Left kidney (tissue), 8 donors: ENCODE measurements at places on chromosomes 2 and 18. TPM values are rescaled to one million over a fixed set of nuclear protein-coding genes. Genes with fewer than 3 reads are reported as not detected.

DNA sequence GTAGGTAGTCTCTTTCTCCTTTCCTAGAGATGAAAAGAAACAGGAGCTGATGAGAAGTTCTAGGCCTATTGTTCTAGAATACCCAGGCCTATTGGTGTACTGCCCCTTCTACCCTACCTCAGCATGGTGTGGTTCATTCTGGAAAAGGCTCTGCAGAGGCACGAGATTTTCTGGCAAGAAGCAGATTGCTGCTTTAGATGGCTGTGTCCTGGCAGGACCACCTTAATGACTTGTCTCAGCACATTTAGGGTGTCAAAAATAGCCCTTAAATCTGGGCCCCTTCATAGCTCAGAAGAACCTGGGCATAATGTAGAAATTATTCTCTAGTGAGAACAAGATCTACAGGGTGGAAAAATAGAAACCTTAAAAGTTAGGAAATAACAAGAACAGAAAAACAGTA is 87.9 kb downstream of the BCL2L11 start:
- DNase-seq: no peak

- no peak for DNase-seq
Measured at GRCh38 chr2:68250196-68250595, 2.1 kb downstream of the PPP3R1 start.

GRCh38 chr18:49178736-49179135 is 228.0 kb upstream of the SMAD7 start:
- no peak for DNase-seq

DNA sequence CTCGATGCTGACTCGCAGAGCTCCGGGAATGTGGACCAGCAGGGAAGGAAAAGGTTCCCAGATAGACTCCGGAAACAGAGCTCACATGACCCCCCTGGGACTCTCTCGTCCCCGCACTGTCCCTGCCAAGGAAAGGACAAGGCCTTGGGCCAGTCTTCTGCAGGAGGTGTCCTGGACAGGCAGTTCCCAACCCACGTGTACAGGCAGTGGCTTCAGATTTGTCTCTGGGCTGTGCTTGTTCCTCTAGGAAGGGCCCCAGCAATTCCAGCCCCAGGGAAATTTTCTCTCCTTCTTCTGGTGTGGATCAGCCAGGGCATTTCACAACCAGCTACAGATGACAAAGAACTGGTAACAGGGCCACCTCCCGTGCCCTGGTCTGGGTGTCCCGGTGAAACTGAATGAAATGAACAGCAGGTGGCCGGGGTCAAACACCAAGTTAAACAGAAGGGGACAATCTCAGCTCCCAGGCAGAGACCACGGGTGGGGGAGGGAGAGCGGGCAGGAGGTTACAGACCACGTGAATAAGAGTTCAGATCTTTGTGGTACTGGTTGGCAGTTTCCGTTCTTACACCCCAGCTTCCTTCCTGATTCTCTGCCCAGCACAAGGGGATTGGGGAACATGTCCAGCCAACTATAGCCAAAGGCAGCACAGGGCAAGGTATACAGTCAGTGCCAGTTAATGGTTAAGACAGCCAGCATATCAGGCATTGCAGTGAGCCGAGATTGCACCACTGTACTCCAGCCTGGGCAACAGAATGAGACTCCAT is 52.2 kb upstream of the CAB39 start:
- no peak for DNase-seq

CACNB4 gene
- polyA plus RNA-seq: 15.5 TPM

- DNase-seq: no peak
Measured at GRCh38 chr2:106338043-106338442, 130.2 kb downstream of the RGPD3 start.

- no peak for DNase-seq
Measured at GRCh38 chr18:79339094-79339908, 56.4 kb upstream of the NFATC1 start.

- no peak for DNase-seq
Measured at GRCh38 chr2:121837591-121837990, 82.1 kb downstream of the TSN start.

DNA sequence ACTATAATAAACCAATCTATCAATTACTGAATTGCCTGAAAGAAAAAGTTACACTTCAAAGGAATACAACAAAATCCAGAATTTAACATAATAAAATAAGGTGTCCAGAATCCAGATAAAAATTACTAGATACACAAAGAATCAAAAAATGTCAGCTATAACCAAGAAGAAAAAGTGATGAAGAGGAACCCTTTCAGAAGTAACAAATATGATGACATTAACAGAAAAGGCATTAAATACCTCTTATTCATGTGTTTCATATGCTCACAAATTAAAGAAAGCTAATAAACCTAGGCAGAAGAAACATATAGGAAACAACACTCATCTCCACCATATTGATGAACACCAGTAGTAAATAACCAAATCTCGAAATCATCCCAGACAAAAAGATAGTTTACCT is 722.8 kb downstream of the ADCYAP1 start:
- DNase-seq: no peak

PKDCC gene
- 363 TPM for polyA plus RNA-seq

- no peak for DNase-seq
Measured at GRCh38 chr2:202337151-202337550, 39.0 kb upstream of the BMPR2 start.

DNA sequence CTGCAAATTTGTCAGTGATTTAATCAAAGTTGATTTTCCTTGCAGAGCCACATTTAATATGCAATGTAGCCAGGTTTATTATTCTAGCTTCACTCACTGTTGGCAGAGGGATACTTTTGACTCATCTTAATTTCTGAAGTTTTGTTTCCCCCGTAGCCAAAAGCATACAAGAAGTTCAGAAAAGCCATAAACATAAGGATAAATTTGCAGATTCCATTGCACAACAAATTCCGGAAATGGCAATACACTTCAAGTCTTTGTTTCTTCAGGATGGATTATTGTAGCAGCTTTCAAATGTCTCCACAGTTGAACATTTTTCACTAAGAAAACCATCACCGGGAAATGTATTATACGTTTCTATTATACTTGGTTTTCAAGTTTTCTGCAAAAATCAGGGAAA is 88.0 kb upstream of the ZCCHC2 start:
- no peak for DNase-seq

DNA sequence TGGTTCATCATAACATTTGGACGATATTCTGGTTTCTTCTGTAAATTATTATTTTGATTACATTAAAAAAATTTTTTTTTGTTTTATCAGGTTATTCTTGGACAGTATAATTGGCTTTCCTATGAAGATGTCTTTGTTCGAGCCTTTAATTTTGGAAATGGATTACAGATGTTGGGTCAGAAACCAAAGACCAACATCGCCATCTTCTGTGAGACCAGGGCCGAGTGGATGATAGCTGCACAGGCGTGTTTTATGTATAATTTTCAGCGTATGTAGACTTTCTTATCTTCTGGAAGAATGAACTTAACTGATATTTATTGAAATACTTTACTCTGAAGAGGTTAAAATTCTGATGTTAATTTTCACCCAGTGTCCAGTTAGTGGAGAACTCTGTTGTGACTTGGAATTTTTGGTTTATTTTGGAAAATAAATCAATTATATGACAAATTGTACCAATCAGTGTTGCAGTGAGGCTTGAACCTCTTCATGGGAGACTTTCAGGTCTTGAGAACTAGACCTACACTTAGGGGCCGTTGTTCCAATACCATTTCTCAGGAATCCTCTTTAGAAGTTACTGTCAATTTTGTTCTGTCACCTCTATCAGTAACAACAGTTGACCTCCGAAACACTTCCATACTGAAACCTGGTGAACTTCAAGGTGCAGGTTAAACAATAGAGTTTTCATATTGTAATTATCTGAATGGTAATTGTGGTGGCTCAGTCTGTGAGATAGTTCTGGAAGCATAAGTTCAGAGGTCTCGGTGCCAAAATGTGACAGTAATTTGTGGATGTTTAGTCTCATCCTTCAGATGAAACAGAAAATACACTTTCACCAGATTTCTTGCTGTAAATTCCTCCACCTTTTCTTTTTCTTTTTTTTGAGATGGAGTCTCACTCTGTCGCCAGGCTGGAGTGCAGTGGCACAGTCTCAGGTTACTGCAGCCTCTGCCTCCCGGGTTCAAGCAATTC is 55.7 kb downstream of the ACSL3 start:
- DNase-seq: no peak

GRCh38 chr2:157875641-157876065 is 477 bp downstream of the ACVR1 start:
- DNase-seq: peak; percentile 46

FAM161A gene
- 32.7 TPM for polyA plus RNA-seq

DNA sequence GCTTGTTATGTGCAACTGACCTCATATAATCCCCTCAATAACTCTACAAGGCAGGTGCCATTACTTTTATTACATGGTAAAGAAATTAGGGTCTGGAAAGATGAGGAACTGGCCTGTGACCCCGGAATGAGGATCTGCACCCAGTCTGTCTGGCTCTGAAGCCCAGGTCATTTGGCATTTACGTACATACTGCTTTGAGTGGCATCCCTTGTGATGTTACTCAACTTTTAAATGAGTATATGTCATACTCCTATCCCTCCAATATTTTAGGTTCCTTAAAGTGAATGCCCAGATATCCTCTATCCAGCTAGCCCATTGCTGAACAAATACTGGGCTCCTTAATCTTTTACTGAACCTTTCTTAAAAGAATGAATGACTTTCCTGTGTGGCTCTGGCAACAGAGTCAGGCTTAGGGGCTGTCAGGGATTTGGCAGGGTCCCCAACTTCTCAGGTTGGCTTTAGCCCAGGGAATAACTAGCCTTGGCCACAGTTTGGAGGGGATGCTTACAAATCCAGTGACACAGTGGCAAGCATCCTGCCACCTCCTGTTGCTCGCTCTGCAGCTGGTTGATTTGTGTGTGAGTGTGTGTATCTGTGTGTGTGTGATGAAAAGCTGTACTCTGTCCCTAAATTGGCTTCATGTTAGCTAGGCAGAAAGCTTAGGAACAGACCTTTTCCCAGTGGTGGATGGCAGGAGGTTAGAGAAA is 3.4 kb upstream of the CXCR4 start:
- DNase-seq: no peak

DNA sequence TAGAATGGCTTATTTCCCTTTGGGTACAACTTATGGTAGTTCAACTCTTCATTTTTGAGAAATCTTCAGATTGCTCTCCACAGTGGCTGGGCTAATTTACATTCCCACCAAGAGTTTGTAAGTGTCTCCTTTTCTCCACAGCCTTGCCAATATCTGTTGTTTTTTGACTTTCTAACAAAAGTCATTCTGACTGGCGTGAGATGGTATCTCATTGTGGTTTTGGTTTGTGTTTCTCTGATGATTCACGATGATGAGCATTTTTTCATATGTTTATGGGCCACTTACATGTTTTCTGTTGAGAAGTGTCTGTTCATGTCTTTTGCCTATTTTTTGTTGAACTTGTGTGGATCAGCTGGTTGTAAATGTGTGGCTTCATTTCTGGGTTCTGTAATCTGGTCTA is 871.0 kb downstream of the EPHA4 start:
- DNase-seq: no peak

DNA sequence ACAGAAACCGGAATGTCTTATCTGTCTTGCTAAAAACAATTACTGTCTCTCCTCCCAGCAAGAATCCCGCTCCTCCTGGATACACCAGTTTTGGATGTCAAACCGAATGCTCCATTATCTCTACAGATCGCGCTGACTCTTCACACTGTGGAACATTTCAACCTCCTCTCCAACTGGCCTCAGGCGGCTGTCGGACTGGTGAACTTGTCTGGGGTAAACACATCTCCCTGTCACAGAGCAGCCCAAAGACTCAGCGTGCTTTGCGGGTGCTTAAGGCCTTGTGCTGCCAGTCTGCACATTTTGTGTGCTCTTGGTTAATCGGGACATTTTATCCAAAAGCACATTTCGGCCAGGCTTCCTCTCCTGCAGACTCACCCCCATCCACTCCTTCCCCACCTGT is 173.1 kb downstream of the ICOS start:
- DNase-seq: no peak

- no peak for DNase-seq
Measured at GRCh38 chr2:46340740-46341420, 43.7 kb downstream of the EPAS1 start.

LRP1B gene
- polyA plus RNA-seq: 1.1 TPM

DNA sequence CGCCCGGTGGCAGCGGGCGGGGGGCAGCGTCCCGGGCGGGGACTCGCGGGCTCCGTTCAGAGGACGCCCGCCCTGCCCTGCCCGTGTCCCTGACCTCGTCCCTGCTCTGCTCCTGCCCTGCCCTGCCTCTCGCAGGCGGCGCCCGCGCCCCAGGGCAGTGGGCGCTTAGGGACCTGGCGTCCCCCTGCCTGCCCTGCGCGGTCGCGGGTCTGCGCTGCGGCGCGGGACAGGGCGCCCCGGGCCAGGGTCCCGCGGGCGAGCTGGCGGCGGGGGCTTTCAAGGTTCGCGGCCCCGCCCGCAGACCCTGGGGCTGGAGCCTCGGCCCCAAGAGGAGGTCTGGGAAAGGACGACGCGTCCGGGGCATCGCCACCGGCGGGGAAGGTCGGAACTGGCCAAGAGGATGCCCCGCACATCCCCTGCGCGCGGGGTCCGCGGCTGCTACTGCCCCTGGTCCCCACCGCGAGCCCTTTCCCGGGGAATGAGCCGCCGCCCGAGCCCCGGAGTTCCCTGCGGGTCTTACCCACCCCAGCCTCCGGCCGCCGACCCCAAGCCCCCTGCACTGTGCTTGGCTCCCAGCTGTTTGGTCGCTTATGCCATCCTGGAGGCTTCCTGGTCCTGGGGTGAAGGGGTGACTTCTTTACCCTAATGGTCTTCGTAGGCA is 679 bp downstream of the RNF144A start:
- DNase-seq: no peak

RPRM gene
- 3.2 TPM for polyA plus RNA-seq

DNA sequence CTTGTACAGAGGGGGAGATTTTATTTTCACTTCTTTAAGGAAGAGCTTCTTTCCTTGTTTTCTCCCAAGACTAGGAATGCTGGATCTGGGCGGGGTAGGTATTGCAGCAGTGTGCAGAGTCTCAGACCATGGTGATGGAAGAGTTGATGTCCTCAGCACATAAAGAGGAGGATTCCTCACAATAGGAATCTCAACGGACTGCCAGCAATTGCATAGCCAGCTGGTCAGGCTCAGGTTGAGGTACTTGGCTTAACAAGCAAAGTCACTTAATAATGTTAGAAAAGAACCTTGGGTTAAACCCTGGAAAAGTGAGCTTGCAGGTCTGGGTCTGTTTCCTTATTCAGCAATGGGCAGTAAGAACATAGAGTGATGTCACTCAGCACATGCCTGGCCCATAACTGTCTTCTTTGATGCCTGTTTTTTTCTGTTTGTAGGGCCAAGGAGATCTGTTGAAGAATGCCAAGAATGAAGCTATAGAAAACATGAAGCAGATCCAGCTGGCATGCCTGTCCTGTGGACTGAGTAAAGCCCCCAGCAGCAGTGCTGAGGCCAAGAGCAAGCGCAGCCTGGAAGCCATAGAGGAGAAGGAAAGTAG is 342.1 kb downstream of the PLCL1 start:
- no peak for DNase-seq
